Nucleus accumbens (tissue), 56 donors: ENCODE measurements at places on chromosomes 11 and 22.
A peak's percentile ranks its signal among the peaks of the same experiment; 100 is the strongest.

DNA sequence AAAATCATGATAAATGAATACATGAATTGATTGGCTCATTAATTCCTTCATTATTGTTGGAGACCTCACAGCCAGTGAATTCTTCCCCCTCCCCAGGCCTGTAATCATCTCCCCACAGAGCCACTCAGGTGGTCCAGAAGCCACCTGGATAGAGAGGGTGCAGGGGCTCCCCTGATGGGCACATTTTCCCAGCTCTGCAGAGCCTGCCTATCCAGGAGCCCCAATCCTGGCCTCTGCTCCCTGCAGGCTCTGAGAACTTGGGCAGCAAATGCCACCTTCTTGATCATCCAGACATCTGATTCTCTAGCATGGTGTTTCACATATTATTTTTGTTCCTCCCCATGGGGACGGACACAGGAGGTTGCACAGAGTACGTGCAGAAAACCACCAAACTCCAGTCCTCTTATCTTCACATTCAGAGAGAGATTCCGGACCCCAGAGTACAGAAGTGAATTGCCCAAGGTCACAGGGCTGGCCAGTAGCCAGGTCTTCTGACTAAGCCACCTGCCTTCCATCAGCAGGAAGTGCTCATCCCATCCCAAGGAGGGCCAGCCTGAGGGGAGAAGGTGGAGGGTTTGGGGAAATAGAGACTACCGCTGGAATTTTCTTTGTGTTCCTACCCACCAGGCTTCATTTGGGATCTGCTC, 348.0 kb downstream of the BUD13 start:
- DNase-seq = no peak

DNA sequence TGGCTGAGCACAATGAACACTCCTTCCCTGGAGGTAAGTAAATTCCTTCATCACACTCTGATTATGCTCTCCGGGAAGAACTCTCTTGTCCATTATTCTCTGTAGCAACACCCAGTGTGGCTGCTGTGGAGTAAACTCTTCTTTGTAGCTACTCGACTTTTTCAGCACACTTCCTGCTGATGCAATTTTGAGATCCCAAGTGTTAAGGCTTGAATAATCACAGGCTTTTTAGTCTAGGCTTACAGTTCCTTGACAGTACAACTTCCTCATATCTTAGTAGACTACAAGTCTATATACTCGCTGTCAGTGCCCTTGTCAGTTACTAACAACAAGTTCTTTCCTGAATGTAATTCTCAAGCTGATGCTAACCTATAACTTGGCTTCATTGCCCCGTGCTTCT, 301.8 kb upstream of the API5 start:
- DNase-seq = no peak

DNA sequence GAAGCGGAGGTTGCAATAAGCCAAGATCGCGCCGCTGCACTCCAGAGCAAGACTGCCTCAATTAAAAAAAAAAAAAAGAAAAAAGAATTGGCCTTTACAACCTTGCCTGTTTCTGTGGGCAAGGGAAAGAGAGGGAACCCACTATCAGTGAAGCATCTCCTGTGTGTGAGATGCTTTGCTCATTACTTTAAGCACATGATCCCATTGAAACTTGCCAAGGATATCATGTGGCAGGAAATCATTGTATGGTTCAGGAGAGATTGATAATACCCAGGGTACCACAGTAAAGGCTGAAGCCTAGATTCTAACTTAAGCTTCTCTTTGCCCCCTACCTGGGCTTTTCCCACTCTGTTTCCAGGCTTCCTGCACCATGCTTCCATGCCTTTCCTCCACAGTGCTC, 3.6 kb downstream of the LDLRAD3 start:
- no peak for DNase-seq

DNA sequence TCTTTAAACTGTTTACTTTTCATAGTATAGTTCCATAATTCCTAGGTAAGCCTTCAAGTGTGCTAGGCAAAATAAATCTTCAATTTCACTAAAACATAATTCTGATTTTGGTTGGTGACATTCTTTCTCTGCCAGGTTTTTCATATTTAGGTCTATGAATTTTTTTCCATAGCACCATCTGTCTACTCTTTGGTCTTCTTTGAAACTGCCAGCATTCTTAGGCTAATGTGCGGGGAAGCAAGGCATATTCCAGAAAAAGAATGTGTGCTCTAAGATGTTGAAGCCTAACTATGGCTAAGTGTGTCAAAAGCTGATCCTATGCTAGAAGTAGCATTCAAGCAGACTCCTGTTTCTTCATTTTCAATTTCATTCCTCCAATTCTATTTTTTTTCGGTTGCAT, 213.9 kb upstream of the C11orf87 start:
- DNase-seq = no peak

GRCh38 chr11:114285599-114285998, 10.6 kb upstream of the NNMT start:
- no peak for DNase-seq

DNA sequence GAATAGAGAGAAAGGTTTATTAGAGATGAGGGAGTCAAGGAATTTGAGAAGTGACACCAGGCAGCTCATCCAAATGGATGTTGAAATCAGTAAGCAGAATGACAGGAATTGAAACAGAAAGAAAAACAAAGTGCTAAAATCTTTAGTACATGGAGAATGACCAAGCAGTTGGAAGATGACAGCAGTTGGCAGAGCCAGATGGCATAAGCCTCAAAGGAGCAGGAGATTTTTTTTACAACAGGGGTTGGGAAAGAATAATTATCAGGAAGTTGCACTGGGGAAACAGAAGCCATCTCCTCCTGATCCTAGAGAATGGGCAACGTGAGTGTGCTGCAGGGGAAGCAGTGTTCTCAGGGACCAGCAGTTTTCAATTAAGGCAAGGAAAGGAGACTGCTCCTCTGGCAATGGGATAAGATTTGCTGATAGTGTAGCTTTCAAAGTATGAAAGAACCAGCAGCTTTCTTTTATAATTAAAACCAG, 28.9 kb downstream of the RAB39A start:
- DNase-seq = no peak

GRCh38 chr11:47852053-47852452, 3.9 kb upstream of the NUP160 start:
- DNase-seq = no peak

DNA sequence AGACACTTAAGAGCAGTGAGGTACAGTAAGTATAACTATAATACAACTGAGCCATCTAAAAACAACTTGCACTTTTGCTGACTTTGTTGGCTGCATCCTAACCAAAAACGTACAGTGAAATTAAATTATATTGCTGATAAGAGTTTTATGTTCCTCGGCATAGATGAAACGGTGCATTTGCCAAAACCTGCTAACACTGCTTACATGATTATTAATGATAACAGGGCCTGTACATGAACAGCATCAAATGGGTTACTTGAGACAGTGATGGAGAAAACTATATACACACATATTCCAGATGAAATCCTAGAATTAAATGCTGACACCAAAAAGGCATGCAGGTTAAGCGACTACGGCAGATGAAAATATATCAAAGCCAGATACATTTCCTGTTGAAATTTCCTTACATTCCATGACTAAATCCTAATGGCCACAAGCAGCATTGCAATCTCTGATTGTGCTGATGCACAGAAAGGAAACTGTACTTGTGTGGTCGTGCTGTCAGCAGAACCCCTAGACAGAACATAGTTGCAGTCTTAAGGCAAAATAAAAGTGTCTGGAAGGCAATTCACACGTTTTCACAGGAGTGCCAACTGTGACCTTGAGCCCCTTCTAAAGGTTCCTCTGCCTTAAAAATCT, 143.9 kb downstream of the CADM1 start:
- DNase-seq = no peak

DNA sequence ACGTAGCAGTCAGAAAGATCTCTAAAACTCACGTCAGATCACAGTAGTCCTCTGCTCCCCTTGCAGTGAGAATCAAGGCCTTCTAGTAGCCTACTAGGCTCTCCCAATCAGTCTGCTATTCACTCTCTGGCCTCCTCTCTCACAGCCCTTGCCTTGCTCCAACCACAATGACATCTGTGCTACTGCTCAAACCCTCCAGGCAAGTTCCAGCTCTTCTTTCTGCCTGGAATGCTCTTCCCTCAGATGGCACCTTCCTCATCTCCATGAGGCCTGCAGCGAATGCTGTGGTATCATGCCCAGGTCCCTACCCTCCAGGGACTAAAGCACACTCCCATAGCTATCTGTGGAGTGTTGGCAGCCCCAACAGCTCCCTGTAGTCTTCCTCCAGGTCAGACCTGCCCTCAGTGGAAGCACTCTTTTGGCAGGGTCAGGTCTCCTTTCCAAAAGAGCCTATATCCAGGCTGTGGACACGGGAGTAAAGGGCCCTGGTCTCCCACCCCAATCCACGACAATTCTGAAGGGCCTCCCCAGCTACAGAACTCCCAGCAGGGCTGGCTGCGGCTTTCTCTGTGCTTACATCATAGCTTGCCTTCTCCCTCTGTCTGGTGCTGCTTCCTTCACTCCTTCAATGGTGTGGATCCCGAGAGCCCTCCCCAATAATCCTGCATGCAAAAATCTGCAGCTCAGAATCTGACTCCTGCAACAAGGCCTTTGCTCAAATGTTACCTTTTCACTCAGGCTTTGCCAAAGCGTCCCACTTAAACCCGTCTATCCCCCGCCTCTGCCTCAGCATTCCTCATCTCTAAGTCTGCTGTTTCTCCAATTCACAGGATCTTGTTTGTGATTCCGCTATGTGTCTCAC, 8.9 kb downstream of the HIRA start:
- no peak for DNase-seq

GRCh38 chr11:101574886-101575285, 8.9 kb downstream of the TRPC6 start:
- no peak for DNase-seq

- DNase-seq = no peak
Measured at GRCh38 chr11:66056501-66056900, 4.3 kb downstream of the SF3B2 start.

GRCh38 chr22:22839570-22840314, 47.9 kb upstream of the IGLL5 start:
- DNase-seq = no peak

DNA sequence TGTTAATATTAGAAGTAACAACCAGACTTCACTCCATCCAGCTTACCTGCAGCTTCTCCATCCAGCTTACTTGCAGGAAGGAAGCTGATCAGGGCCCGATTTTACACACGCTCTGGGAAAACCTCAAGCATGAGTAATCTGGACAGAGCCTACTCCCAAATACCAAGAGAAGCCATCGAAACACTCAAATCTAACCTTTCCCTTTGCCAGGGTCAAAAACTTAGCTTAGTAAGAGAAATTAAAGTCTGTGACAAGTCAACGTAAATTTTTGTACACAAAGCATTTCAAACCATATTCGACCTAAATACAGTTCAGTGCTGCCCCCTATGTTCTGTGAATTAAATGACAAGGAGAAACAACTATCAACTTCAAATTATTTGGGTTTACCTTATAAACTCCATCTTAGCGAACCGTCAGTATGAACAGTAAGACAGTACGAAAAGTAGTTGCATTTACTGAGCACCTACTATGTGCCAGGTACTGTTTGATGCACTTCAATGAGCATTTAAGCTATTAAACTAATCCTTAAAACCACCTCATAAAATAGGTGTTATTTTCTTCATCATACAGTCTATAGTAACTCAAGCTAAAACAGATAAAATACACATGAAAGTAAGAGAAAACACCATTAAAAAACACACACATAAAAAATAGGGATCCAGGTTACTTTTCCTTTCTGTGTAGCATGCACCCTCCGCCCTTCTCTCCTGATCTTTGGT, 36.9 kb downstream of the ARFGAP3 start:
- DNase-seq = no peak

DNA sequence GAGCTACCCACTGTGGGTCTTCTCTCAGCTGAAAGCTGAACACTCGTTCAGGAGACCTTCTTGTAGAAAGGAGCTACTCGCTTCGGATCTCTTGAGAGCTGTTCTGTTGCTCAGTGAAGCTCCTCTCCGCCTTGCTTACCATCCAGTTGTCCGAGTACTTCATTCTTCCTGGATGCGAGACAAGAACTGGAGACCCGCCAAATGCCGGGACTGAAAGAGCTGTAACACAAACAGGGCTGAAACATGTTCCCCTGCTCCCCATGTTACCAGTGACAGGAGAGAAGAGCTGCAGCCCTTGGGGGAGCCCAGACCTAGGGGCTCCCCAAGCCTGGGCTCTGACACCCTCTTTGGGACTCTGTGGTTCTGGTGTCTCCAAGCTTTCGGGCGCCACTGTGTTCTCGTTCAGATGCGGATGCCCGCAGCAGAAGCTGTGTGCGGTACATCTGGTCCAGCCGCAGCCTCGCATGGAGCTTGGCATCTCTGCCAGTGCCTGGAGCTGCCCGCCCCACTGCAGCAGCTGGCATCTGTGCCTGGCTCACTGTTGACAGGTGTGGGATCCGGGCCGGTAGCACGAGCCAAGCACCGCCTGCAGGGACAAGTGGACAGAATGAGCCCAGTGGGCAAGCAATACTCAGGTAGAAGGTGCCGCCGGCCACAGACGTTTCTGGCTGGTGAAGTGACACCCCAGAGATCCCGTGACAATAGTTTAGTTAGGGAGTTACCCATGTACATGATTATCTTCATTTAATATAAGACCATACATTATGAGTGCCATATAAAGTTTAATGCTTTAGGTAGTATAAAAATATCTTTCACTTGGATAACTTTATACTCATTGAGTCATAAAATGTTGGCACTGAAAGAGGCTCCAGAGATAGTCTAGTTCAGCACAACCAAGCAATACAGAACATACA, 49.1 kb downstream of the EMSY start:
- no peak for DNase-seq

GRCh38 chr11:2798951-2799761, 86.4 kb downstream of the CDKN1C start:
- DNase-seq = no peak

- DNase-seq = no peak
Measured at GRCh38 chr11:1505480-1505879, 18.9 kb upstream of the MOB2 start.

GRCh38 chr11:111557425-111558111, 17.0 kb downstream of the LAYN start:
- DNase-seq = no peak

GRCh38 chr11:45796461-45796861, 8.5 kb upstream of the SLC35C1 start:
- no peak for DNase-seq

GRCh38 chr11:121930004-121930965, 185.7 kb downstream of the BLID start:
- DNase-seq = peak; percentile 8

GRCh38 chr11:100766764-100767163, 79.7 kb downstream of the ARHGAP42 start:
- DNase-seq = no peak

GRCh38 chr11:121105481-121106195, 4.6 kb downstream of the TECTA start:
- DNase-seq = no peak

DNA sequence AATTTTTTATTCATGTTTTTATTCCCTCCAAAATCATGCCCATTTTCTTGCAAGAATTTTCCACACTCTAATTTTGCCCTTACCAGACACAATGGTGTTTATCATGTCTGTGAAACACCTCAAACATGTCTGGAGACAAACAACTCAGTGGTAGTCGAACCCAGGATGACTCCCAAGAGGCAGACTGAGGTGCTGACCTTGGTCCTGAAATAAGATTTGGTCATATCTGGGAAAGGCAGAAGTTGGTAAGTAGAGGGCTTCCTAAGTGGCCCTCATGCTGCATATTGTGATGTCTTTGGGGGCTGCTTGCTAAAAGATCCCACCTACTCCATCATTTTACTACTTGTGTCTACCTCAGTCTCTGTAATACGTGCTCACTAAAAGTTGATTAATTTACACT, 369.4 kb upstream of the ISX start:
- no peak for DNase-seq

- DNase-seq = no peak
Measured at GRCh38 chr11:2072551-2073261, 66.5 kb downstream of the IGF2 start.
